ENCODE measurements at places on chromosomes 6 and 20. TPM values are rescaled to one million over a fixed set of nuclear protein-coding genes. Genes with fewer than 3 reads are reported as not detected.

- no peak for DNase-seq
These were observed 31.0 kb upstream of the TCFL5 start for GRCh38 chr20:62892348-62893304.

DNA sequence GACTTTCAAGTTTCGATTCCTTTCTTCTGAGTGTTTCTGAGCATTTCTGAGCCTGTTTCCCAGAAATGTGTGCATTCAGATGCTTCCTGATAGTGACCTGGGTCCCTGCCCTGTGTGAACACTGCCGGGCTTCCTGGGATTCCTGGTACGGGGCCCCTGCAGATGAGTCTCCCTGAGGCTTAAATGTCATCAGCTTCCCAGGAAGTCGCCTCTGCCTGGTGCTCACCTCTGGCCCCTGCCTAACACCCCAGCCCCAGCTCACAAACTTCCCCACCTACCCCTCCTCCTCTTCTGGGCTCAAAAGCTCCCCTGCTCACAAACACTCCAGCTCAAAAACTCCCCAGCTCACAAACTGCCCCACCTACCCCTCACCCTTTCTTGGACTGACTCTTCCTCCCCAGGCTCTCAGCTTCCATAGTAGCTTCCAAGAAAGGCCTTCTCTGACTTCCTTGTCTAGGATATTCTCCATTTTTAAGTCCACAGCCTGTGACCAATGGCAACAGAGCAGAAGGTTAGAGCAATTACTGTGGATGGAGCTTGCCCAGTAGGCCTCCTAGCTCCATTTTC lies 42.0 kb downstream of the TGM2 start:
- DNase-seq = no peak

Gene PRDM13
- total RNA-seq = not detected

Gene DLL1
- total RNA-seq = 2.7 TPM

Gene MYCT1
- total RNA-seq = 4.6 TPM

Measured in T-helper 17 cell (primary cell).